ENCODE measurements at places on chromosomes 2 and 18.
A peak's percentile ranks its signal among the peaks of the same experiment; 100 is the strongest.

- no peak for DNase-seq
Observed at GRCh38 chr2:197599285-197599965, 76.0 kb downstream of the RFTN2 start.

- DNase-seq = no peak
Observed at GRCh38 chr2:205656461-205656860, 25.8 kb upstream of the NRP2 start.

DNA sequence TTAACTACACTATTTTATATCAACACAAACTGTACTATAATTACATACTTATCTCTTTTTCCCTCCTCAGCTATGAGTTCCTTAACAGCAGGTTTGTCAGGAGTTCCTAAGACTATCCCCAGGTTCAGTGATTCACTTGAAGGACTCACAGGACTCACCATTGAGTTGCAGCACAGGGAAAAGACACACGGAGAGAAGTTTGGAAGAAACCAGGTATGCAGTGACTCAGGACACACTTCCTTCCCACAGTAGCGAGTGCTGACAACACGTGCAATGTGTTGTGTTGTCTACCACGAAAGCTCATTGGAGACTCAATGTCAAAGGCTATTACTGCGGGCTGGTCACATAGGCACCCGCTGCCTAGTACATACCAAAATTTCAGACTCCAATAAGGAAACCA is 32.0 kb downstream of the MGAT4A start:
- DNase-seq = no peak

- DNase-seq = no peak
Observed at GRCh38 chr2:72796766-72797165, 29.1 kb downstream of the EXOC6B start.

- no peak for DNase-seq
Observed at GRCh38 chr2:29518646-29519337, 402.6 kb downstream of the ALK start.

DNA sequence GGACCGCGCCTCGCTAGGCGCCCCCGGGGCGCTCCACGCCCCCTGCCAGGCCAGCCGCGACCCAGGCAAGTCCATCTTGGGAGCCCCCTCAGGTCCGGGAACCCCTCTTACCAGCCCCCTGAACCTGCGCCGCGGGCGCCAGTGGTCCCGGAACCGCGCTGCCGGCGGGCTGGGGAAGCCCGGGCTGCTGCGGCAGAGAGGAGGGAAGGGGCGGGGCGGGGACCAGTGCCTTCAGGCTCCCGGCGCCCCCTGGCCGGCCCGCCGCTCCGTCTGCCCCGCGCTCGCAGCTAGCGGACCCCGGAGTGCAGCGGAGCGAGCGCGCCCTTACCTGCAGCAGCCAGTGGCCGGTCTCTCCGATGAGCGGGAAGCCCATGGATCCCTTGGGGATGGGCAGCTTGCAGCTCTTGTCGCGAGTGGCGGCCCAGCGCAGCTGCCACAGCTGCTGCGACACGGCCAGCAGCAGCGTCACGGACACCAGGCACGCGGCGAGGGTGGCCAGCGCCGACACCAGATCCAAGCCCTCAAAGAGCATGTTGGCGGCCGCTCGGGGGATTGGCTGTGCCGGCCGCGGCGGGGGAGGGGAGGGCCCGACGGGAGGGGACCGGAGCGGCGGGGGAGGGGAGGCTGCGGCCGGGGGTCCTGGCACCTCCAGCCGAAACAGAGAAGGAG is at the start of gene CYP26B1:
Gene CYP26B1 (minus strand): TSS at position 560 of the 669 bp plus-strand sequence. CDS start 28 bp downstream, at position 532.
- DNase-seq = no peak

GRCh38 chr18:12255626-12256026 is 1.5 kb downstream of the CIDEA start:
- DNase-seq = no peak

DNA sequence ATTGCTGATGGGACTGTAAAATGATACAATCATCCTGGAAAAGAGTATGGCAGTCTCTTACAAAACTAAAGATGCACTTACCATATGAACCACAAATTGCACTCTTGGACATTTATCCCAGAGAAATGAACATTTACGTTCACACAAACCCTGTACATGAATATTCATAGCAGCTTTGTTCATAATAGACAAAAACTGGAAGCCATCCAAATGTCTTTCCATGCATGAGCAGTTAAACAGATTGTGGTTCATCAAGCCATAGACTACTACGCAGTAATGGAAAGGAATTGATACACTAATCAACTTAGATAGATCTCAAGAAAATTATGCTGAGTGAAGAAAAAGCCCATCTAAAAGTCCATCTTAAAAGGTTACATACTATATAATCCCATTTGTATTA is 156.1 kb upstream of the SLC39A10 start:
- no peak for DNase-seq

GRCh38 chr2:119910566-119910965 is 102.3 kb upstream of the EPB41L5 start:
- no peak for DNase-seq

GRCh38 chr2:102514061-102514785 is 41.2 kb downstream of the SLC9A4 start:
- no peak for DNase-seq

DNA sequence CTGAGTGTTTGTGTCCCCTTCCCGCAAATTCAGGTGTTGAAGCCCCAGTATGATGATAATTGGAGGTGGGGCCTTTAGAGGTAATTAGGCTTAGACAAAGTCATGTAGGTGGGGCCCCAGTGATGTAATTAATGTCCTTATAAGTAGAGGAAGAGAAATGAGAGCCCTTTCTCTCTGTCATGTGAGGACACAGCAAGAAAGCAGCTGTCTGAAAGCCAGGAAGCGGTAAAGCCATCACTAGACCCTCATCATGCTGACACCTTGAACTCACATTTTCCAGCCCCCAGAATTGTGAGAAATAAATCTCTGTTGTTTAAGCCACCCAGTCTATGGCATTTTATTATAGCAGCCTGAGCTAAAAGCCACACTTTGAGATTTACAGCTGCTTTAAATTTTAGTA is 1580.0 kb downstream of the LRP1B start:
- no peak for DNase-seq

GRCh38 chr2:106267997-106268396 is 73.9 kb upstream of the UXS1 start:
- DNase-seq = no peak

DNA sequence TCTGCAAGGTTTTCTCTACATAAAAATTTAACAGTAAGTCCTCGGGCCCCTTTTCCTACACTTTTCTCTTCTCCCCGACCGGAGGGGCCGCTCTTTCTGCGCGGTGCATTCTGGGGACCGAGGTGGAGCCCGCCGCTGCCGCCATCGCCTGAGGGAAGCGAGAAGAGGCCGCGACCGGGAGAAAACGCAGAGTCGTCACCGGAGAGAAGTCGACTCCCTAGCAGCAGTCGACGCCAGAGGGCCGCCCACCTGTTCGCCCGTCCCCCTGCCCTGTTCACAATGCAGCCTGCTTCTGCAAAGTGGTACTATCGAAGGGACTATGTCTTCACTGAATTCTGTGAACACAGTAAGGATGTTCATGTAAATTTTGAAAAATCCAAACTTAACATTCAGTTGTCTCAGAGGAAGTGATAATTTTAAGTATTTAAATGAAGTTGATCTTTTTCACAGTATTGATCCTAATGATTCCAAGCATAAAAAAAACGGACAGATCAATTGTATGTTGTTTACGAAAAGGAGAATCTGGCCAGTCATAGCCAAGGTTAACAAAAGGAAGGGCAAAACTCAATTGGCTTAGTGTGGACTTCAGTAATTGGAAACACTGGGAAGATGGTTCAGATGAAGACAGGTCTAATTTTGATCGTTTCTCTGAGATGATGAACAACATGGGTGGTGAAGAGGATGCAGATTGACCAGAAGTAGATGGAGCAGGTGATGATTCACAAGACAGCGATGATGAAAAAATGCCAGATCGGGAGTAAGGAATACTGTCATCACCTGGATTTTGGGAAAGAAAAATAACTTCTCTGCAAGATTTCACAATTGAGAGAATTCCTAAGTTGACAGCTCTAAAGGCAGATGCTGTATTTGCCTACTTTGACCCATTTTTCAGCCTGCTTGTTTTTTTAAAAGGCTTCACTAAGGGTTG is 55.8 kb downstream of the ASXL2 start:
- peak; percentile 47 for DNase-seq

GRCh38 chr18:9474108-9474982 is 968 bp upstream of the RALBP1 start:
- DNase-seq = no peak

- no peak for DNase-seq
Observed at GRCh38 chr2:62672601-62673000, 32.9 kb upstream of the EHBP1 start.

DNA sequence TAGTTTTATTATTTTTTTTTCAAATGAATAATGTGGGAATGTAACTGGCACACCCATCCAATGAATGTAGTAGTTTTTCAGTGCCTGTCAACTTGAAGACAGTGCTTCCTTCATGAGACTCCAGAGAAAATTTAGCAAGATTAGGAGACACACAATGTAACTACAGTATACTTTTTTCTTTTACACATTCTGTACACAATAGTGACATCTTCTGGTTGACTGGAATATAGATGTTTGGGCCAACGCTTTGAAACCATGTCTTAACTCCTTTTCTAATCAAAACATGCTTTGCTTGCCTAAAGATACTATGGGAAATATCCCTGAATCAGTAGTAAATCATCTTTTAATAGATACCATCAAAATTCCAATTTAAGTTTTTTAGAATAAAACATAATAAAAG is 229.5 kb upstream of the ZC3H15 start:
- no peak for DNase-seq

- DNase-seq = no peak
Observed at GRCh38 chr18:78986018-78986481, 6.4 kb downstream of the SALL3 start.

DNA sequence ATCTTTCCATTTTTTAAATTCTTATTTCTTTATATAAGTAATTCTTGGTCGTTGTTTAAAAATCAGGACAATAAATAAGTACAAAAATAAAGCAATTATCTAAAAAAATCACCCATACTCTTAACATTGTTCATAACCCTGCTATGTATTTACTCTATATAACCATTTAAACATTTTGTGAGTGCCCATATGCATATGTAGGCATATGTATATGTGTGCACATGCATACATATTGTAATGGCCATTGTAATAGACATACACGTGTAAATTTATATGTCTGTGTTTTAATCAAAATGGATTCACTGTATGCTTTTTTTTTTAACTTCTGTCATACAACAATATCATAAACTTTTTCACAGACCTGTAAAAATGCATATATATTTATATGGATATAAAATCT is 25.6 kb downstream of the DNAJC10 start:
- DNase-seq = no peak

DNA sequence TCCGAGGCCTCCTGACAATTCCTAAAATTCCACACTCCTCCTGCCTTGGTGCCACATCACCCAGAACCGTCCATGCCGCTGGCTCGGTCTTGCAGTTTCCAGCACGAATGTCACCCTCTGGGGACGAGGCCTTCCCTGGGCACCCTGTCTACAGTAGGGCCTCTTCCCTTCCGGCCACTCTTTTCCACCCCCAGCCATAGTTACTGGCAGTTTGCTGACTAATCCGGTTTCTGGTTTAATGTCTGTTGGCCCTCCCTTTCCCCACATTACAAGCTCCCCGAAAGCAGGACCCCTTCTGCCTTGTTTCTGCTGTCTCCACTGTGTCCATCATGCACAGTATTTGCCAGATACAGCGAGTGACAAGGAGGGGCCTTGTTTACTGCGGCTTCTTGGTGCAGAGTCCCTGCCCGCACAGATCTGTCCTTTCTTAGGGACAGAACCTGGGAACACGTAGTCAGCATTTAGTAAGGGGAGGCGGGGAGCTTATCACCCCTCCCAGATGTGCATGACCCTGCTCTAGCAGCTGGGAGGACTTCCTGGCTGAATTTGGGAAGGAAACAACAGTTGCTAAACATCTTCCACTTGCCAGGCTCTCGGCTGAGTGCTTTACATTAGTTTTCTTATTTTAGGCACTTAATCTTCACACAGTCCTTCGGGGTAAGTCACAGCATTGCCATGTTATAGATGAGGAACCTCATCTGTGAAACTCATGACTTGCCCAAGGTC is 23.6 kb upstream of the CATIP start:
- no peak for DNase-seq

GRCh38 chr2:120005834-120006521 is 6.9 kb upstream of the EPB41L5 start:
- no peak for DNase-seq

Data from T-helper 22 cell (primary cell).